ENCODE measurements at places on chromosomes 7 and 10. TPM values are rescaled to one million over a fixed set of nuclear protein-coding genes. Genes with fewer than 3 reads are reported as not detected.

The ELFN1 gene
- 1.2 TPM for total RNA-seq

The TRPV6 gene
- total RNA-seq: not detected

The SUN3 gene
- total RNA-seq: not detected

The AKR1C4 gene
- total RNA-seq: not detected

The BLOC1S2 gene
- 47.4 TPM for total RNA-seq

The NUTM2A gene
- not detected for total RNA-seq

The TAS2R3 gene
- 0.44 TPM for total RNA-seq

The HOXA6 gene
- 1.7 TPM for total RNA-seq

The PHYHIPL gene
- total RNA-seq: not detected

The GNAT3 gene
- not detected for total RNA-seq

The OR2A12 gene
- not detected for total RNA-seq

The SPDYE11 gene
- not detected for total RNA-seq

The MMD2 gene
- not detected for total RNA-seq

The NANOS1 gene
- under 0.01 TPM for total RNA-seq

The ANKIB1 gene
- total RNA-seq: 68.1 TPM

The EPDR1 gene
- 12.8 TPM for total RNA-seq

The CALCR gene
- not detected for total RNA-seq

The SNCG gene
- 7.5 TPM for total RNA-seq

The LRRC61 gene
- 2.2 TPM for total RNA-seq

The PRKRIP1 gene
- total RNA-seq: 20.5 TPM

The NKX1-2 gene
- not detected for total RNA-seq

The CPN1 gene
- total RNA-seq: not detected

The TMEM254 gene
- total RNA-seq: 4.7 TPM

The ACBD5 gene
- 24.8 TPM for total RNA-seq

The TLL2 gene
- total RNA-seq: 0.12 TPM

The POP7 gene
- total RNA-seq: 51.5 TPM

The CLRN3 gene
- total RNA-seq: not detected

The AASS gene
- total RNA-seq: 31.1 TPM

The HMX3 gene
- total RNA-seq: not detected

The TAS2R5 gene
- total RNA-seq: 1.00 TPM

The RNF148 gene
- total RNA-seq: 0.66 TPM

The LEP gene
- 0.12 TPM for total RNA-seq

The TBC1D12 gene
- 13.6 TPM for total RNA-seq

The ELOVL3 gene
- not detected for total RNA-seq

The ABCA13 gene
- total RNA-seq: 1.1 TPM

The FOXP2 gene
- total RNA-seq: 6.6 TPM

The ITPRID1 gene
- not detected for total RNA-seq

The MNX1 gene
- total RNA-seq: not detected

The PPP1R3C gene
- total RNA-seq: 45.8 TPM

The BMPER gene
- total RNA-seq: 5.0 TPM

The FERD3L gene
- total RNA-seq: not detected

The SNX10 gene
- 4.9 TPM for total RNA-seq

The INA gene
- 0.50 TPM for total RNA-seq

The APBB1IP gene
- 0.37 TPM for total RNA-seq

The TMEM270 gene
- not detected for total RNA-seq

The CARD11 gene
- 0.62 TPM for total RNA-seq

The SPDYE1 gene
- not detected for total RNA-seq

The FRMD4A gene
- 48.5 TPM for total RNA-seq

The CLCN1 gene
- not detected for total RNA-seq

The MKI67 gene
- 10.1 TPM for total RNA-seq
